Activated CD4-positive, alpha-beta T cell treated with anti-CD3 and anti-CD28 coated beads for 4 hours (primary cell): ENCODE measurements at places on chromosomes 12 and 14.

DNA sequence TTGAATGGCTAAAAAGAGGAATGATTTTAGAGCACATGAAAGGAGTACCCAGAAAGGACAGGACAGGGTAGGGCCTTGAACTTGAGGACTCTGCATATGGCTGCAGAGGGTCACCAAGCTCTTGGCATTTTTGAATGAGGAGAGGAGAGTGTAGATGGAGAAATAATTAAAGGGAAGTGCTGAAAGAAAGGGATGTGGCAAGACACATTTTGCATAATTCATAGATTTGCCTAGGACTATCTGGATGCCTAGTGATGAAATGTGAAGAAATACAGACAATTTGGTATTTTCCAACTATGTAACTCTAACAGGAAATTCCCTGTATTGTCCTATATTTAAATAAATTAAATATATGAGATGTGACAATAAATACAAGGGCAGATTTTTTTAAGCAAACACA is 27.5 kb upstream of the MDM1 start:
- no peak for DNase-seq

DNA sequence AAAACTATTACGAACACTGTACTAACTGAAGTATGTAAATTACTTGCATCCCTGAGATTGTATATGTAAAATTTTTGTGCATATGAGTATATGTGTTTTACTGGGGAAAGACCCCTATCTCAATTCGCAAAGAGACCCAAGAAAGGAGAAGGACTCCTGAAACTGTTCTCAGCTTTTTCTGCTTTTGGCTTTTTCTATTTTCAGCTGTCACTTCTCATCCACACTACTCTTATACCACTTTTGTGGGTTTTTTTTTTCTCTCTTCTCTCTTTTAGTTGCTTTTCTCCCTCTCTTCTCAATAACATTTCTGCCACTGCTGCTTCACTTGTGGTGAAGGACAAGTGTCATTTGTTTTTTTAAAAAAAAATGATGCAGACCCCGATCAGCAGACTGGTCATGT is 39.8 kb downstream of the NIN start:
- DNase-seq = no peak

DNA sequence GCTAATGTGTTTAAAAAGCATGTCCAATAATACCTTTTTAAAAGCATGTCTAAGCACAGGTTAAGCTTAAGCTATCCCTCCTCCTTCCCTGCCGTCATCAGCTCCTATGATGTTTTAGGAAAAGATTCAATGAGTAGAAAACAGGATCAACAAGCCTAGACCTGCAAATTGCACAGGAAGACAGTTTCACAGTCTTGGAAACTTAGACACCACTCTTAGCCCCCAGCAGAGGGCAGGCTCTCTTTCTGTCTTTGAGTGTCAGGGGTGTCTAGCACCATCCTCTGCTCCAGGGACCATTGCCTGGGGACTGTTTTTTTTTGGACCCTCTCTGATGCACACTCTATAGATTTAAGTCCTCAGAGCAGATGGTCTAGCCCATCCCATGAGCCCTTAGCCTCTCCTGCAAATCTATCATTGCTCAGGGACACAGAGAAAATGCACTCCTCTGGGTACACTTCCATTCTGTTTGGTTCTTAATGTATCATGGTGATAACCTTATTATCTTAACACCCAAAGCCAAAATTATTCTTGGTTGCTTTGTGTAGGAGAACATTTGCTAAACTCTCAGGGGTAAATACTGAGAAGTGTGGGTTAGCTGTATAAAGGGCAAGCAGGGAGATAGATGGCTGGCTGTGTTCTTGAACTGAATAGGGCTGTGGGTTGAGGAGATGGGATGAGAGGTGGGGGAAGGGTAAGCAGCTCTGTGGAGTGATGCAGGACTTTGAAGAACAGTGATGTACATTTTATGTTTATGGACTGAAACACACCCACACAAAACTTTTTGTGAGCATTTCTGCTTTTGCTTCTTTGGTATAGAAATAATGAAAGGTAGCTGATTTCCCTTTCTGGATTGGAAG is 259.9 kb upstream of the DDHD1 start:
- no peak for DNase-seq

DNA sequence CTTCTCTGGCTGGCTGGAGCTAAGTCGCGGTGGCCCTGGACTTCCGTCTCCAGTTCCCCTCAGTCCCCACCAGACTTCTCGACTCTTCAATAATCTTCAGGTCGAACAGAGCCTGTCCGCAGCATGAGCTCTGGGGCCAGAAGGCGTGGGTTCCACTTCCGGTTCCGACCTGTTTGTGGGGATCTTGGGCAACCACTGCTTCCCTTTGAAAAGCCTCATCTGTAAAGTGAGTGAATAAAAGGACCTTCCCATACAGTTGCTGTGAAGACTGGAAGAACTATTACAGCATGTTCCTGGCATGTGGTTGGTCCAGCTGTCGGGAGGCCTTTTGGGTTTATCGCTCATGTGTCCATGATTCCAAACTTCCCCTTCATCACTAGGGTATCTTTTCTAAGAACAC is 19.4 kb downstream of the ADGRD1 start:
- no peak for DNase-seq

DNA sequence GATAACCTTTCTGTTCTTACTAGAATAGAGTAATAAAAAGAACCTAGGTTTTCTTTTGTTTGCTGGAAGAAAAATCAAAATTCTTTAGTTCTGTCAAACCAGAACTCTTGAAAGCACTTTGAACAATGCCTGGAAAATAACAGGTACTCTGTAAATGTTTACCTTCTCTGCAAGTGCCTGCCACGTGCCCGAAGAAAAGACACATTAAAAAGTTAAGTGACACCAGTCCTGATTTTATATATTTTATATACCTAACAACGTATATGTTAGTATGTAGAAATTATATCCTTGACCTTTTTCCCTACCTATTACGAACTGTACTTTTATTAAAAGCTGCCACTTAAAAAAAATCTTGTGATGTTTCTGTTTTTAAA is 976 bp downstream of the THAP2 start:
- DNase-seq = no peak

DNA sequence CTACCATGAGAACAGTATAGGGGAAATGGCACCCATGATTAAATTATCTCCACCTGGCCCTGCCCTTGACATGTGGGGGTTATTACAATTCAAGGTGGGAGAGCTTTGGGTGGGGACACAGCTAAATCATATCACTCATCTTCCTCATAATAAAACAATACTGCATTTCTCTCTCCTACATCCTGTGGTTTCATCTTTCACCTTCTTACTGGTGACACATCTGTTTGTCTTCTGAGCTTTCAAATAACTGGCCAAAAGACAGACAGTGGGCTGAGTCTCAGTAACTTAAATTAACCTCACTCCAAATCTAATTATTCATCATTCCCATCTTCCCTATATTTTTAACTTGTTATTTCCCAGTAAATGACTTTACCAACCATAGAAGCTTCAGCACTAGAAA is 729.7 kb upstream of the USP15 start:
- DNase-seq = no peak

DNA sequence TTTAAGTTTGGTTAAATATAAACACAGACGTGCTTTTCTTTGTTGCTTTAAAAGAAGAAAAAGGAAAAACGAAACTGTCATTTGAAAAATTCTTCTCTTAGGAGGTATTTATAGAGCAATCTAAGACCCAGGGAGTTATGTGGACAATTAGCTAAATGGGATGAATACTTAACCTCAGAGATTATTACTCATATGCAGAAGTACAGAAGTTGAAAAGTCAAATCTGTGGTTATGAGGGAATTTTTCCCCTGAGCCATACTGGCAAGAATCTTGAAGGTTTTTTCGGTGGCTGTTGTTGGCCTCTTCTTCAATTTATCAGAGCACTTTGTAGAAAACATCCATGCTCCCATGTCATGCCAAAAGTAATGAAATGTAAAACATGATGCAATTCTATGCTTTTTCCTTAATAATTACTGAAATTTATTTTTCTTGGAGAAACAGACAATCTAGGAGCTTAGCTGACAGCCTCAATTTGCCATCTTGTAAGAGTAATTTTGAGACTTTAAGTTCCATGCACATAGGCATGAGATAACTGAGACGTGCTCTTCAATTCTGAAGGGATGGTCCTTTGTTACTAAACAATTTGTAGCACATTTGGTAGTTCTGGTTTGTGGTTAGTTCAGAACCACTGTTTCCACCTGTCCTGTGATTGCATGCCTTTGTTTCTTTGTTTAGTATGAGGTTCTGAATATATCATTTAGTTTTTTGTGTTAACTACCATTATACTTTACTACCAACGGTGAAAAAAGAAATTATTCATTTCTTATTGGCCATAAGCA is 126.6 kb downstream of the BCAT1 start:
- DNase-seq = no peak

DNA sequence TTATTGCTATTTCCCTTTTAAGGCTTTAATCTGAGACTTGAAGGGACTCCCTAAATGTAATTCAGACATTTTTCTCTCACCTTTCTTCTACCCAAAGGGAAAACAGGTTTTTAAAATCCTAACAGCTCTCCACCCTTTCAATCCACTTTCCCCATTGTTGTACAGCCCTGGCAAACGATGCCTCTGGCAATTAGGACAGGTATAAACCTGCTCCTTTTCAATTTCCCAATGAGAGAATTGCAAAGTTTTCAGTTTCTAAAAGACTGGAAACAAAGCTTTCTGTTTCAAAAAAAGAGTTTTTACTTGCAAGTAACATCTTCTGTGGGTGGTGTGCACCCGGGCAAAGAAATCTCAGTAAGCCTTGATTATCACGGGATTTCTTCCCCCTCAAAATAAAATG is 131.2 kb downstream of the HMGA2 start:
- no peak for DNase-seq

DNA sequence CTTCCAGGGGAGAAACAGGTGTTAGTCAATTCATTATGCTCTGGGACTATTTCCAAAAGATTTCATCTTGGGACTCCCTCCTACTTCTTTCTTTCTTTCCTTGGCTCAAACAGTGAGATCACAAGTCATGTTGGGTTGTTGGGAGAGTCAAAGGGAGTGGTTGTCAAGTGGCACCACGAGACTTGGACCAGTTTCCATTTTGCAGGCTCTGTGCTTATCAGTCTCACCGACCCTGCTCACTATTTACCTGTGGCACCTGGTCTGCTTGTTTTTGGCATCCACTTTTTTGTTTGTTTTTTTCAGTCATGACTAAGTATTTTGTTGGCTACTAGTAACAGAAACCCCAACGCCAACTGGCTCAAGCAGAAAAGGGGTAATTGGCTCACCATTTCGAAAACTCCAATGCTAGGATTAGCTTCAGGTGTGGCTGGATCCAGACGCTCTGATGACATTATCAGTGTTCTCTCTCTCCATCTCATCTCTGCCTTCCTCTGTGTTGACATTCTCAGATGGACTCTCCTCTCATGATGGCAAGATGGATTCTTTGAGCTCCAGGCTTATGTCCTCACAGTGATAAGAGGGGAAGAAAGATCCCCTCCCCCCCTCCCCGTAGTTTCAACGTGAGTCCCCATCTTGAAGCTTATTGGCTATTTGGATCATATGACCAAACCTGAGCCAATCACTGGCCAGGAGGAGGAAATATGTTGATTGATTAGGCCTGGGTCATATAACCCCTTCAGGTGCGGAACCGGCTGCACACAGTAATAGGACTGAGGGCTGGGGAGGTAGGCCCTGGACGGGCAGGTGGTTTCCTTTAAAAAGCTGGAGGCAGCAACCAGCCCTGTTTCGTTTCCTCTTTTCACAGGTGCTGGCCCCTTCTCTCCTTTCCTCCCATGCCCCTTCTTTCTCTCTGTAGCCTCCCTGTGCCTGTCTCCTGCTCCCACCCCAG is 84.2 kb downstream of the AACS start:
- no peak for DNase-seq

GRCh38 chr12:93167331-93167730 is 210.4 kb upstream of the NUDT4 start:
- no peak for DNase-seq

- DNase-seq = no peak
These were observed 737.8 kb downstream of the RERGL start for GRCh38 chr12:17352164-17352563.

DNA sequence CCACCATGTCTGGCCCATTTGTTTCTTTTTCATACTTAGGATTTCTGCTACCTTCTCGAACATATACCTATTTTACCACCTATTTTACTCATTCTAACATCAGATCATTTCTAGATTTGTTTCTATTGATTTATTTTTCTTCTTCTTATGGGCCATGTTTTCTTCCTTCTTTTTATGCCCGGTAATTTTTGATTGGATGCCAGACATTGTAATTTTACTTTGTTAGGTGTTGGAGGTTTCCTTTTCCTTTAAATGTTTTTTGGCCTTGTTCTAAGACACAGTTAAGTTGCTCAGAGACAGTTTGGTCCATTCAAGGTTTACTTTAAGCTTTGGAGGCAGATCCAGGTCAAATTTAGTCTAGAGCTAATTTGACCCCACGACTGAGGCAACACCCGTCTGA is 14.7 kb upstream of the BEGAIN start:
- DNase-seq = no peak

- no peak for DNase-seq
These were observed 117.4 kb downstream of the GCH1 start for GRCh38 chr14:54785136-54785777.
